Stimulated activated CD8-positive, alpha-beta memory T cell treated with anti-CD3 and anti-CD28 coated beads, Interleukin-7, amount 100 ng/mL, for 4 hours (primary cell): ENCODE measurements at places on chromosomes 4 and X.

- no peak for DNase-seq
Observed at GRCh38 chr4:112282860-112283667, 2.6 kb downstream of the TIFA start.

GRCh38 chrX:105647749-105648148 lies 174.6 kb upstream of the NRK start:
- DNase-seq, result no peak

GRCh38 chr4:146053891-146054290 lies 115.3 kb upstream of the ZNF827 start:
- DNase-seq, result no peak

- no peak for DNase-seq
Observed at GRCh38 chrX:20151689-20152088, 10.1 kb upstream of the EIF1AX start.

DNA sequence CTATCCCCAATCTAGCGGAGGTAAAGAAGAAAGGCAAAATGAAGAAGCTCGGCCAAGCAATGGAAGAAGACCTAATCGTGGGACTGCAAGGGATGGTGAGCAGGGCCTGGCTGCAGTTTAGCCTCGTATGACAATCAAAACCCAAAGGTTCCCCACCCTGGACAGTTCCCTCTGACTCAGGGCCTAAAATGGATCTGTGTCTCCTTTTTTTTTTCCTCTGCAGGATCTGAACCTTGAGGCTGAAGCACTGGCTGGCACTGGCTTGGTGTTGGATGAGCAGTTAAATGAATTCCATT lies 986 bp downstream of the HDAC6 start:
- DNase-seq, result no peak

- DNase-seq, result no peak
Observed at GRCh38 chr4:78059938-78060337, 2.8 kb downstream of the FRAS1 start.

GRCh38 chr4:106426069-106426468 lies 57.5 kb upstream of the GIMD1 start:
- no peak for DNase-seq

GRCh38 chrX:112820364-112821268 lies 20.0 kb downstream of the AMOT start:
- DNase-seq, result no peak

GRCh38 chrX:71198066-71198465 lies 25.0 kb upstream of the GJB1 start:
- no peak for DNase-seq

DNA sequence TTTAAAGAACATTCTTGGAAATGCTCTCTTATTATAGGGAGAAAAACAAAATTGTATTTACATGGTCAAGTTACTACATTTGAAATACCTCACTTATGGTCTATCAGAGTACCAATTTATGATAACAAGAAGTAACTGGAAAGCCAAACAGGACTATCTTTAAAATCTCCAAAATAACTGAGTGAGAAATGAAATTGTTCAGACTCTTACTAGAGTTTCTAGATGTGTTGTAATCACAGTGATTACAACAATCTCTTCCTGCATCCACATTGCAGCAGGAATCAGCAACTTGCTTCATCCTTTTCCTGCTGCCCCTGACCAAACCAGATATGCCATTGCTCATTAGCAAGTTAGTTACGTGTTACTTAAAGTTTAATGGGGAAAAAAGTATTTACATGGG lies 245.2 kb upstream of the SMIM31 start:
- no peak for DNase-seq

- no peak for DNase-seq
Observed at GRCh38 chr4:62482355-62482754, 1282.2 kb downstream of the ADGRL3 start.

GRCh38 chr4:57425610-57426009 lies 315.4 kb upstream of the IGFBP7 start:
- no peak for DNase-seq

- no peak for DNase-seq
Observed at GRCh38 chr4:152149745-152150144, 386.1 kb downstream of the FBXW7 start.

DNA sequence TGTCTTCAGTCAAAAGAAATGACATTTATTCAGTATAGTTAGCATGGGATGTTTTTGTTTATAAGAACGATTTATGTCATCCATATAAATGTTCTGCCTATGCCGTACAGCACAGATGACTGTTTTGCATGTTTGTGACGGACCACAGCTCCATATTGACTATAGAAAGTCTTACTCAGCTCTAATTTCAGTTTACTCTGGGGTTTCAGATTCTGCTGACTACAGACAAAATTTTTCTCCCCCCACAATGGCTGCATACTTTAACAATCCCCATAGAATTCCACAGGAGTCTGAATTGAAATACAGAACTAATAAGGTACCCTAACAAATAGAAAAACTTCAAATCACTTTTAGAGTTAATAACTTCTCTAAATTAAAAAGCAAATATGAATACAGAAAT lies 191.0 kb downstream of the SCFD2 start:
- no peak for DNase-seq
